Cardiac muscle cell (in vitro differentiated cells and primary cell): ENCODE measurements at places on chromosomes 5 and 9. TPM values are rescaled to one million over a fixed set of nuclear protein-coding genes. Genes with fewer than 3 reads are reported as not detected.

DNA sequence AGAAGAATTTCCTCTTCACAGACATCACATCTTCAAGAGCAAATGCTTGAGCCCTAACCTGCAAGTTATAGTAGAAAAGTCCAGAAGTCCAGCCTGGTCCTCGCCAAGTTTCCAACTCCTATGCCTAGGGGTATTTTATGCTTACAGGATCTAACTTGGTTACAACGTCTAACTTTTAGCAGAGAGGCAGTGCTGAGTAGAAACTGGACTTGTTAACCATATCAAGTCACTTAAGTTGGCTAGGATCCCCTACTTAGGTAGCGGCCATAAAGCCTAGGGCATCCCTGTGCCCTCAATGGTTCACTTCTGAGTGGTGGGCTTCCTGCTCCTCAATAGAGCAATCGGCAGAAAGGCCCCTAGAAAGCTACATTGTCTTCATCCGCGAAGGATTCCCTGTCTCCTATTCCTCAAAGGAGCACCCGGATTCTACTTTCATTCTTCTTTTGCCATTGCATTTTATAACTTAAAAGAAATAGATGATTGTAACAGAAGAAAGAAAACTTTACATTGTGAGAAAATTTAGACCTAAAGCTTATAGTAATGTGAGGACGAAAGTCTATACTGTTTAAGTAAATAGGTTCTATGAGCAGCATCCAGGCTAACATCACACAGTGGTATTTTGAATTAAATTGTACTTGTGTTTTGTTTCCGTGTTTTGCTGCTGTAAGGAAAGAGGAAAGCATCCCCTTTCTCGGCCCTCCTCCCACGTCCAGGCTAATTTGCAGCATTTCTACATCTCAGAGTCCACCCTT is 1.3 kb upstream of the MTAP start:
- H3K27me3 ChIP-seq = peaks cover 49% of the 10 kb centered on the region
- H3K36me3 ChIP-seq = no peaks in the 10 kb centered on the region
- H3K4me3 ChIP-seq = peak overlapping the region; percentile 91
- peaks cover 6% of the 10 kb centered on the region for H3K4me1 ChIP-seq
- H3K27ac ChIP-seq = no peak overlapping the region
- DNase-seq = no peak

IFNE gene
- total RNA-seq = not detected in 2 replicates

DNA sequence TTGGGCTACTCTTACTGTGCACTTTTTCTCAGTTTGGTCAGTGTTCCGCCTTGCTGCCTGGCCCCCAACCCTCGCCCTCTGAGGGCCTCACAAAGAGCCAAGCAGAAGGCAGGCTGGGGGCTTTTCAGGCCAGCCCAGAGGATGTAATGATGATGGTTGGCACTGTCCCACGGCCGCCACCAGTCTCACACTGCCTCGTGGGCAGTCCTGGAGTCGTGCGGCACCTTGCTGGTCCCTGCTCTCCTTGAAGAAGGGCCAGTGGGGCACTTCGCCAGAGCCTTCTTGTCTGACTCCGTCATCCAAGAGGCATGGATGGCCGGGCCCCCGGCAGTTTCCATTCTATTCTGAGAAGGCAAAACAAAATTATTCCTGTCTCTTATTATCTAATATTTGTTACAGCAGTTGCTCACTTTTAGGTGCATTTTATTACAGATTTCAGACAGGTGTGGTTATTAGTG is 21.0 kb downstream of the TENT4A start:
- H3K4me3 ChIP-seq = no peak overlapping the region
- H3K36me3 ChIP-seq = no peaks in the 10 kb centered on the region
- peaks cover 10% of the 10 kb centered on the region for H3K4me1 ChIP-seq
- no peak overlapping the region for H3K27ac ChIP-seq
- DNase-seq = no peak
- no peaks in the 10 kb centered on the region for H3K27me3 ChIP-seq

DNA sequence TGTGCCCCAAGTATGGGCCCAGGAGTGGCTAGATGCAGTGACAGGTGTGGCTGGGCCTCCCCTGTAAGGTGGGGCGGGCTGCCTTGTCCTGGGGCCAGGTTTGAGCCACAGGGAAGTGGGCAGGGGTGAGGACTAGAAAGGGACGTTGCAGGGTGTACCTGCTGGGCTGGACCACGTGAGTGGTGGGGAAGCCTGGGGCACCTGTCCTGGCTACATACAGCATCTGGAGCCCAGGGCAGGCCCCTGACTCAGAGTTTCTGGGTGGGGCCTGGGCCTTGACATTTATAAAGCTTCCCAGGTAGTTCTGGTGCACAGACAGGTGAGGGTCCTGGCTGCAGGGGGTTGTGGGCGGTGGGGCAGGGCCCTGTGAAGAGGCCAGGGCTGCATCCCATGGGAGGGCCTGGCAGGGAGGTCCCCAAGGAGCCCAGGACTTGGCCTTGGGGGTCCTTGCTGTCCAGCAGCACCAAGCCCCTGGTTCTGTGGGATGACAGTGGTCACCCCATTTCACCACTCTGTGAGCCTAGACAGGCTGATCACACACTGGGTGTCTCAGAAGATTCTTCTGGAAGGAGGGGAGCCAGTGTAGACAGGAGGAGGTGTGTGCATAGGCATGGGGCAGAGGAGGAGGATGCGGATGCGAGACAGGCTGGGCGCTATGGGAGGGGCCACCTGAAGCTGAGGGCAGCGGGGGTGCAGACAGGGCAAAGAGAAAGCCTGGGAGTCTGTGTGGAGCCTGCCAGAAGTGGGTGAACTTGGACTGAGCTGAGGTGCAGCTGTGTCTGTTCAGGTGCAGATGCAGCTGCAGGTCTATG is 94.0 kb downstream of the PHF2 start:
- no peaks in the 10 kb centered on the region for H3K36me3 ChIP-seq
- H3K27me3 ChIP-seq = no peaks in the 10 kb centered on the region
- H3K27ac ChIP-seq = no peak overlapping the region
- H3K4me1 ChIP-seq = no peaks in the 10 kb centered on the region
- DNase-seq = peak; percentile 63

DNA sequence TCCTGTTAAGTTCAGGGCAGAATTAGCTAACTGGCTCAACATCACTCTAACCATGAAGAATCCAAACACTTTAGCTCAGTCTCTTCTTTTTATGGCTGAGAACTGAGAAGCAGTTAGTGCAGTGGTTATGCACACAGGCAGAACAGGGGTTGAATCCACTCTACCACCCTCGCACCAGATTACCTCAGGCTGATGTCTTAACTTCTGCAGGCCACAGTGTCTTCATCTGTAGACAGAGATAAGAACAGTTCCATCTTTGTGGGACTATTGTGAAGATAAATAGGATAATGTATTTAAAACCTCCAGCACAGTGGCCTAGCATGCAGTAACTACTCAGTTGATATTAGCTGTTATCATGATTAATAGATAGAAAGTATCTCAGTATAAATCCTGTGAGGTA is 54.8 kb downstream of the FAM114A2 start:
- H3K4me1 ChIP-seq = no peaks in the 10 kb centered on the region
- H3K27ac ChIP-seq = no peak overlapping the region
- H3K27me3 ChIP-seq = no peaks in the 10 kb centered on the region

SLC36A2 gene
- not detected in 2 replicates for total RNA-seq

DNA sequence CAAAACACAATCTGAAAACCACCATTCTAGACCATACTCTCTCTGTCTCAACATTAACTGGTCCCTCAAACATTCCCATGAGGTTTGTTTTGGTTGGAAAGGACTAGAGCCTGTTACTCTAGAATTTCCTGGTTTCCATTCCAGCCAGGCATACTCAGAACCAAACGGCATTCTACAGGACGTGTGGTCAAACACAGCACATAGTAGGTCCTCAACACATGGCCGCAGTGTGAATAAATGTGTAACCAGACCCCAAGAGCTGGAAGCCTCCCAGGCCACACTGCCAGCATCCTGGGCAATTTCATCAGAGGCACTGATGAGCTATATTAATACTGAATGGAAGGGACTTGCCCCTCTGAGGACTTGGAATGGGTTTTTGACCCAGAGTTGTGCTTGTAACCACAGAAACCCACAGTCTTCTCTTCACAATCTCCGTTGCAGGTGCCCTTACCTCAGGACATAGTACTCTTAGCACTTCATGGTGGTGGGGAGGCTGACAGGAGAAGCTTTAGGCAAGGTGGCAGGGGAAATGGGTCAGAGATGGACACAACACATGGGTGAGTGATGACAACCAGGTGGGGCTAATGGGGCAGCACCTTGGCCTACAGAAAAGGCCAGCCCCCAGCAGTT is 66.0 kb downstream of the ZNF366 start:
- no peak overlapping the region for H3K4me3 ChIP-seq
- no peak overlapping the region for H3K27ac ChIP-seq
- H3K4me1 ChIP-seq = peaks cover 5% of the 10 kb centered on the region
- DNase-seq = no peak
- no peaks in the 10 kb centered on the region for H3K27me3 ChIP-seq
- no peaks in the 10 kb centered on the region for H3K36me3 ChIP-seq

GRCh38 chr9:124011460-124012301 is at the start of gene LHX2:
TSS of gene LHX2 (plus strand) at chr9:124011768. CDS start at chr9:124012349, 581 bp downstream.
- H3K4me1 ChIP-seq = peaks cover 11% of the 10 kb centered on the region
- peak; percentile 86 for DNase-seq
- H3K4me3 ChIP-seq = peak within 1 kb of the TSS; percentile 33
- no peak within 1 kb of the TSS for H3K27ac ChIP-seq
- H3K27me3 ChIP-seq = peaks cover 100% of the 10 kb centered on the region

SYNPO gene
- 2.7 and 4.4 TPM in 2 replicates for total RNA-seq
